Hematopoietic multipotent progenitor cell treated with erythropoietin and hydrocortisone succinate and interleukin-3 and kit ligand, for 17 days (in vitro differentiated cells): ENCODE measurements at places on chromosomes 1 and 21.

GRCh38 chr21:21751286-21751685, 753.1 kb downstream of the NCAM2 start:
- DNase-seq, result no peak

- DNase-seq, result no peak
Observed at GRCh38 chr1:18088077-18088594, 19.5 kb upstream of the IGSF21 start.

GRCh38 chr1:40782371-40782956, 1.1 kb upstream of the KCNQ4 start:
- DNase-seq, result no peak

GRCh38 chr1:16402742-16403141, 34.5 kb downstream of the SPATA21 start:
- no peak for DNase-seq

GRCh38 chr21:26171258-26172100, 909 bp upstream of the APP start:
- no peak for DNase-seq

GRCh38 chr1:1183221-1183747, 9.6 kb downstream of the TTLL10 start:
- no peak for DNase-seq

DNA sequence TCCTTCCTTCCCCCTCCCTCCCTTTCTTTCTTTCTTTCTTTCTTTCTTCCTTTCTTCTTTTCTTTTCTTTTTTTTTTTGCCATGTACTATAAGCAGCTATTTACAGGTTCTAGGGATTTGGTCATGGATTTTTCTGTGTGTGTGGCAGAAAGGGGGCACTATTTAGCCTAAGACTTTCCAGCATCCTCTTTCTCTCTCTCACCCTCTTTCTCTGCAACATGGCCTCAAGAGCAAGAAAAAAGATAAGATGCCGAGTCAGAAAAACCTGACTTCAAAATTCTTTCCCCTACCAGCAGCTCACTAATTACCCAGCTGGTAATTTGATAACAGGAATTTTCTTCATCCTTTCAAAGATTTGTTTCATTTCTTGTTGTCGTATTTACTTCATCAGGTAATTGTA, 458.3 kb upstream of the ADAMTS5 start:
- no peak for DNase-seq

- DNase-seq, result no peak
Observed at GRCh38 chr21:28754862-28755261, 237.8 kb downstream of the LTN1 start.

DNA sequence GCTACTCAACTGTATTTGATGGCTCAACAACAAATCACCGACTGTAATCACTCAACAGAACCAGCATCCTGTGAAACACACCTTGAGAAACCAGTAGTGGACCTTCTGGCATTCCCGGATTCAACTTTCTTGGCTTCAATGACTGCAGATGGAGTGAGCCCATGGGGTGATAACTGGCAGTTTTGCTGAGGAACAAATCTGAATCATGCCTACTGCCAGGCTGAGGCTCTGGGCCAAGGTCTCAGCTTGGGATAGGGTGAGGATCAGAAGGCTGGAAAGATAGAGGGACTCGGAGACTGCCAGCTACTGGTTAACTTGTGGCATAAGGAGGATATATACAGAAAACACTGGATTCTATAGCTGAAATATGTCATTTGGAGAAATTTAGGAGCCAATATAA, 63.5 kb upstream of the DIRAS3 start:
- no peak for DNase-seq

DNA sequence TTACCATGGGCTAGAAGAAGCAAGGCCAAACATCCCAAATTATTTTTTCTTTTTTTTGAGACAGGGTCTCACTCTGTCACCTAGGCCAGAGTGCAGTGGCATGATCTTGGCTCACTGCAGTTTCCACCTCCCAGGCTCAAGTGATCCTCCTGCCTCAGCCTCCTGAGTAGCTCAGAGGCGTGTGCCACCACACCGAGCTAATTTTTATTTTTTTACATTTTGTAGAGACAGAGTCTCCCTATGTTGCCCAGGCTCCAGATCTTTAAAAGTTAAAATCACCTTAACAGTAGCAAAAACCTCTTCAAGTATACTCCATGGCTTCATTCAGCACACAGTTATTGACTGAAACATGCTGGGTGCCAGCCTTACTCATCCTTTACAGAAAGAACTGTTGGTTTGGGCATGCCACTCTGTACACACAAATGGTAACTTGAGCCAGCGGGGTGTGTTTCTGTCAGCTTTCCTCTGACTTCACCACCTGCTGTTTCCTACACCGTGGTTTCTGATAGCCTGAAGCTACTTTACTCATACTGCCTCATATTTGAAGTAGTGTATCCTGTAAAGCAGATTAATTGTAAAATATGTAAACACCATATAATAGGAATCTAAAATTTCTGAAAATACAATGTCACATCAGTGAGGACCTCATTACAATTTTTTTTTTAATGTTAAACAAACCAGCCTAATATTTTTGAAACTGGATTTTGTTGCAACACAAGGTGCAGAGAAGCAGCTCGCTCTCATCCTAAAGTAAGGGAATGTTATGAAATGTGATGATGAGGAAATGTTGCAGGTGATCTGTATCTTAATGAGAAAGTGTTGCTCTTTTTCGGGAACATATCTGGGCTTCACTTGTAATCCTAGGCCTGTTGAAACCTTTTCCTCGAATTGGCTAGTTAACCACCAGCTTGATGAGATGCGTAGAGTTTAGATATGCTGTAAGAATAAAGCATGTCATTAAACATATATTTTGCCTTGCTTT, 113.9 kb downstream of the ATP5PO start:
- DNase-seq, result no peak

DNA sequence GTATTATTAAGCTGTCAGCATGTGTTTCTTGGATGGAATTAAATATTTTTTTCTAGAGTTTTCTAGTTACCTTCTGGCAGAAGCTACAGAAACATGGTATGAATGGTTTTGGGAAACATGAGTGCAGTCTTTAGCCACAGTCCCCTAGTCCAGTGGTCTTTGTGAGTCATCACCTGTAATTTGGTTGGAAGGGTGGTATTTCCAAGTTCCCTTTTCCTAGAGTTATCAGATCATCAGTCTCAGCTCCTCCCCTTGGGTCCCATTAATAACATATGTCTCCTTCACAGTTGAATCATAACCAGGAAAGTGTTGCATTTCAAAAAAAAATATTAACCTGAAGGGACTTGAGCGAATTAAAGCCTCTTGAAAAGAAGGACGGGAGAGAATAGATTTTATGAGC, 27.0 kb downstream of the ELAVL4 start:
- DNase-seq, result no peak

DNA sequence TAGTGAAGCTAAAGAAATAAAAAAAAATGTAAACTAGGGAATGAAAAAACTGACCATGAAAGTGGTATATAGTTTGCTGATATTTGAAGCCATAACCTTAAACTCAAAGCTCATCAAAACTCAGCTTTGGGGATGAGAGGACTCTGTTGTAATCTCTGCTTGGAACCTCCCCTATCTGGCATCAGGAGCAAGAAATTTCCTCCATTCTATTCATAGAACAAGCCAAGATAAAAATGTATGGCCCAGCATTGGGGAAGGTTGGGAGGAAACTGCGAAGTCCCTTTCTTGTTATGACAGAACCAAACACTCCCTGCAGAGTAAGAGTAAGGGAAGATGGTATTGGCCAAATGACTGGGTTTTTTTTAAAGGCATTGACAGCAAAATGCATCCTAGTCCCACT, 35.6 kb downstream of the MCOLN2 start:
- DNase-seq, result no peak

GRCh38 chr1:221829327-221830015, 87.6 kb upstream of the DUSP10 start:
- no peak for DNase-seq

DNA sequence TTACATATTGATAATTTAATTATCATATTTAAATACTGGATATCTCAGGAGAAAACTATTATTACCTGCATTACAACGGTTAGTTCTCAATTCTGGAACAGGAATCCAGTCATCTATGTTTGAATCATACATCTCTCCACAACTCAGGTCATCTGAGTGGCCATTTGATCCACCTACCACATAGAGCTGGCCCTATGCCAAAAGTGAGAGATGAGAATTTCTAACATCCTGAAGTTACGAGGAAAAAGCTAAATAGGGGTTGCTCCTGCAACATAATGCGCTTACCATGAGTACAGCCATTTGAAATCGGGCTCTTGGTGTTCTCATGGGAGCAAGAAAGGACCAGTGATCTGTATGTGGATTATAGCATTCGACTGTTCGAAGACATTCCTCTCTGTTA, 16.9 kb downstream of the IVNS1ABP start:
- no peak for DNase-seq

DNA sequence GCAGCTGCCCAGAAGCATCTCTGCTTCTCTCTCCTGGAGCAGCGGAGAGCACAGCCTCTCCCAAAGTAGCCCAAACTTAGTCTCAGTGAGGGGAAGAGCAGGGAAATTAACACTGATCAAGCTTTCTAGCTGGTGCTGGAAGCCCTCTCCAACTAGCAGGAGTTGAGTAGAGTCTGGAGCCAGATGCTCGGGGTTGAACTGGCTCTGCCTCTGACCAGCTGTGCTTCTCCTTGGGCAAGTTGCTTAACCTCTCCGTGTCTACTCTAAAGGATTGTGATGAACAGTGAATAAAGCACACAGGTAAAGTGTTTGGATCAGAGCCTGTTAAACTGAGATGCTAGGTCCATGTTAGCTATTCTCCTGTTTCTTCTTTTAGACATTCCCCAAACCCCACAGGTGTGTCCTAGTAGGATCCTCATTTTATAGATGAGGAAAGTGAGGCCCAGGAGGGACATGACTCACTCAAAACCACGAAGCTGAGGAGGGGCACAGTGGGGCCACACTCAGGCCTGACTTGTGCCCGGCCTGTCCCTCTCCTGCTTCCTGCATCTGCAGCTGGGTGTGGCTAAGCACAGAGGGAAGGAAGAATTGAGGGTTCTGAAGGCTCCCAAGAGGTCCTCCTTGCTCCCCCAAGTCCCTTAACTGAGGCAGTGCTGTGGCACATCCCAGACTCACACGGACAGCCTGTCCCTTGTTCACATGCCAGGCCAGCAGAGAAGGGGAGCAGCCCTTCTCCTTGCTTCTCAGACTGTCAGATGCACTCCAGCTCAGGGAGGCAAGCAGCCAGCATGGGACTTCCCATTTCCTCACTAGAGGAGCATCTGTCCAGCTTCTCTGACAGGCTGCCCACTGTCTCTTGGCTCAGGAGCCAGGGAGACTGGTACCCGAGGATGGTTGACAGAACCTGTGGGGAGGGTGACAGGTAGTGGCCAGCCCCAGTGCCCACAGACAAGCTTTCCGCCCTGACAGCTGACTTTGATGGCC, 152.0 kb upstream of the IGSF21 start:
- DNase-seq, result no peak

GRCh38 chr1:8370905-8371315, 53.0 kb downstream of the SLC45A1 start:
- DNase-seq, result no peak

GRCh38 chr1:154774175-154774855, 95.8 kb downstream of the KCNN3 start:
- DNase-seq, result no peak

- no peak for DNase-seq
Observed at GRCh38 chr1:168688644-168689326, 40.2 kb downstream of the DPT start.

- DNase-seq, result peak; percentile 4
Observed at GRCh38 chr1:248622570-248623001, 12.3 kb downstream of the OR2T11 start.

DNA sequence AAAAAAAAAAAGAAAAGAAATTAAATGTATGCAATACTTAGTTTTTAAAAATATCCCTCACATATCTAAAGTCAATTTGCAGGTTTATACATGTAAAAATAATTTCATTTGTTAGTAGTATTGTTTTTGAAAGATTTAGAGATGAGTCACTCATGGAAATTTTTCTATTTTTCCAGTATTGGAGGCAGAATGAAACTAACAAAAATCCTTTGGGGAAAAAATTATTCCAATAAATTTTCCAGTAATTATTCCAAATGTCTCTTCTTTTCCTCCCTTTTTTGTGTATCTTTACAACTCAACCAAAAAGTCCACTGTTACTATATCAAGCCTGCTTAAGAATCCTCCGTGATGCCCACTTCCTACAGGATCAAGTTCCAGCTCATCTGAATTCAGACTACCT, 29.9 kb downstream of the MPZL1 start:
- DNase-seq, result no peak

GRCh38 chr1:156081917-156082308, 352 bp downstream of the MEX3A start:
- no peak for DNase-seq

DNA sequence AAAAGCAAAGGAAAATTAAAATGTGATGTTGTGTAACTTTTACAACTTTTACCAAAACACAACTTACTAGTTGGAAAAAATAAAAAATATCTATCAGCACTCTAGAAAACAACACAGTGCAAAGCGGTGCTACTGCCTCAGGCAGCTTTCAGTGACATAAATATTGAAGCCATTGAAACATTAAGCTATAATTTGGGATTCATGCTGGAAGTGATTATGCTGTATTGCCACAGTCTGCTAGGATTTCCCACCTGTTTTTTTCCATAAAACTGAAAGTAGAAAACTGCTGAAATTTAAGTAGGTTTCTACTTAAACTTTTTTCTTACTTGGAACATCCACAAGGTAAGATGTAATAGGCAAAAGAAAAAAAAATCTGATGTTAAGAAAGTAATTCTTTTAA, 674.4 kb downstream of the KCNT2 start:
- DNase-seq, result no peak

GRCh38 chr1:110192541-110192940, 17.6 kb upstream of the KCNC4 start:
- DNase-seq, result no peak

- no peak for DNase-seq
Observed at GRCh38 chr1:208825300-208825699, 581.1 kb upstream of the PLXNA2 start.

GRCh38 chr1:159040206-159040605, 30.5 kb downstream of the IFI16 start:
- no peak for DNase-seq

GRCh38 chr1:7470904-7471638, 300.0 kb upstream of the VAMP3 start:
- no peak for DNase-seq

DNA sequence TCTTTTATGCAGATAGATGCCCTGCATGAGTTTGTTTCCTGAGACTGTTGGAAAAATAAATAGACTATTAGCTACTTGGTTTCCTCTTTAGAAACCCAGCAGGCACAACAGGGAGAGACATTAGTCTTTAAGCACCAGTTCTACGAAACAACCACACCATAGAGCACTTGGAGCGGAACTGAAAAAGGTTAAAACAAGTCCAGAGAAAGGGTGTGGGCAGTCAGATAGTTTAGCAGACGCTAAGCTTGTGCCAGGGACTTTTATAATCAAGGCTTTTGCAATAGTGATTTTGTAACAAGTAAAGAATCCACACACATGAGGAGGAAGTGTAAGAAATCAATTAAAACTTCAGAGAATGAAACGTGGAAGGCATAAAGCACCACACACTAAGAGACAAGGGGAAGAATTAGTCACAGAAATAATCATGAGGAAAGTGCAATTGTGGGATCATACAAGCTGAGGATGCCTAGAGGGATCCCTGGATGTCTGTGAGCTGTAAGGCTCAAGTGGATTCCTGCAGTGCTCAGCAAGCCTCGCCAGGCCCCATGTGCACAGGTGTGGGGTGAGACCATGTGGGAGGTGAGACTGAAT, 37.8 kb upstream of the TLR5 start:
- no peak for DNase-seq

- no peak for DNase-seq
Observed at GRCh38 chr1:90902672-90903071, 119.2 kb downstream of the ZNF644 start.
